NCI-H510A treated with DMSO at 0.1 percent for 48 hours (cell line): ENCODE measurements at places on chromosomes 4 and X.

DNA sequence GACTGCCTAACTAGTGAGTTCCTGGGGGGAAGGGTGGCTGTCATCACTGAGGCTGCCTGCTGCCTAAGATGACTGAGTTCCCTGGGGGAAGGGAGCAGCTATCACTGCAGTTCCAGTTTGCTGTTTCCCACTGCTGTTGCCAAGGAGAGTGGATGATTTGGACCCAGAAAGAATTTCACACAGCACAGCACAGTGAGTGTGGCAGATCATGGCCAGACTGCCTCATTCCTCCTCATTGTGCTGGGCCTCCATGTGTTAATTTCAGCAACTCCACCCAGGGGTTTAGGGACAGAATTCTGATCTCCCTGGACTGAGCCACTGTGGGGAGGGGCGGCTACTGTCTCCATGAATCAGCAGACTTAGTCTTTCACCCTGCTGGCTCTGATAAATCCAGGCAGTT is 125.0 kb downstream of the TEX13C start:
- no peak for DNase-seq

GRCh38 chr4:14100349-14100748 is 472.8 kb upstream of the BOD1L1 start:
- DNase-seq, result no peak

GRCh38 chrX:13009273-13009672 is 34.4 kb downstream of the TMSB4X start:
- DNase-seq, result no peak

GRCh38 chrX:104165894-104166734 is at the start of gene FAM199X:
FAM199X (plus strand) TSS chrX:104166453; CDS start chrX:104166786, 333 bp downstream.
- DNase-seq, result peak; percentile 90

GRCh38 chrX:37745354-37745753 is 34.5 kb upstream of the CYBB start:
- DNase-seq, result peak; percentile 34

DNA sequence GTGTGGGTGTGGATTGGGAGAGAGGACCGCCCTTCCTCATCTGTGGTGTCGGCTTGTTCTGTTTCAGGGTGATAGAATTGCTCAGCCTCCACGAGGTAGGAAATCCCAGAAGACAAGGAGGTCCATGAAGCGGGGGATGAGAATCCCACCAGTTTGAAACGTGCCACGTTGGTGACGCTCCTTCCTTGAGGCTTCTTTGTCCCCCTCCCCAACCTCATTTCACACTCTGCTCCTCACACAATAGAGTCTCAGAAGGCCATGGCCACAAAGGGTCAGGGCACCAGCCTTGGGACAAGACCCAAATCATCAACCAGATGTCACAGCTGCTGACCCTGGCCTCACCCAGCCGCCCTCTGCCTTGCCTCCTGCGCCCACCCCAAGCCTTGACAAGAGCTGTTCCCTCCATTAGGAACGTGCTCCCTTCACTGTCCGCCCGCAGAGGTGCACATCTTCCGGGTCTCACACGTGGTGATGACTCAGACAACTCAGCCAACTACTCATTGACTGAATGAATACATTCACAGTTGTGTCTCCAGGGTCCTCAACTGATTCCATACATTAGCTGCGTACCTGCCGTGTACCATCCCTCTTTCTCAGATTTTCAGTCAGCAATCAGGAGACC is 18.3 kb downstream of the BLOC1S4 start:
- DNase-seq, result no peak

GRCh38 chrX:37677765-37678164 is 7.8 kb upstream of the XK start:
- no peak for DNase-seq

DNA sequence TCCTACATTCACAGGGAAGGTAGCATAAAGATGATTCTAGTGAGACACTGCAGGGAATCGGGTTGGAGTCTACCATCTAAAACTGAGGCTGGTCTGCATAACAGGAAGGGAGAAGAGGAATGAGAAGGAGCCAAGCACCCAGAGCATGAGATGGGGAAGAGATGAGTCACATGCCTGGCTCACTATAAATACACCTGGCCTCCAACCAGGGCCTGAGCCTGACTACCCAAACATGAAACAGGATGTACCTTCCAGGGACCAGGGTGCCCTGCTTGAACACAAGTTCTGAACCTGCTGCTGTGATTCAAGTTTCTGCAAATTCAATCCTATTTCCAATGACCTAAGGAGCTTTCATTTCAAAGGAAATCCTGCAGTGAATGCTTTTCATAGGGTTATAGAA is 24.9 kb downstream of the CD99L2 start:
- peak; percentile 57 for DNase-seq

DNA sequence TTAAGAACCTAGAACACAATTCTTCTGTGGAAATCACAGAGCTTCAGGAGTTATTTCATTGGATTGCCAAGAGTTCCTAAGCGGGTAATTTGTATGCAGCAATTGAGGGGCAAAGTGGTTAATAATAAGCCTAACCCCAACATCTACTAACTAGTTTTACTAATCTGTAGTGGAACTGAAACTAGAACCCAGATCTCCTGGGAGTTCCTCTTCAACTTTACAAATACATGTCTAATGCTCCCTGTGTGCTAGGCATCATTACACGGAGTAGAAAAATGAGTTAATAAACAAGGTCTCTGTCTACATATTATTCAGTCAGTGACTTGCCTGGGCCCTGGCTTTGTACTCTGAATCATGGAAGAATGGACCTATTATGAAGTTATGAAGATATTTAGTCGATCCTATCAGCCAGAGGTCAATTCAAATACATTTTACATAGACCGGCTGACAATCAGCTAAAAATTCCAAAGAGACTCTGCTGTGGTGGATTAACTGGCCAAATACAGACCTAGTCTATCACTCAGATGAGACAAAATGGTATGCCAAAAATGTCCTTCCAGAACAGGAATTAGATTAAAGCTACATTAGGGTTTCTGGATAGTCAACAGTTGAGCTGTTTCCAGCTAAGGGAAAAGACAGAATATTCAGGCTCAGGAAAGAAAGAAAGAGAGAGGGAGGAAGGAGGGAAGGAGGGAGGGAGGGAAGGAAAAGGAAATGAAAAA is 326.0 kb downstream of the FBXW7 start:
- DNase-seq, result no peak

- DNase-seq, result peak; percentile 15
Measured at GRCh38 chr4:165381821-165382373, 3.1 kb downstream of the CPE start.

DNA sequence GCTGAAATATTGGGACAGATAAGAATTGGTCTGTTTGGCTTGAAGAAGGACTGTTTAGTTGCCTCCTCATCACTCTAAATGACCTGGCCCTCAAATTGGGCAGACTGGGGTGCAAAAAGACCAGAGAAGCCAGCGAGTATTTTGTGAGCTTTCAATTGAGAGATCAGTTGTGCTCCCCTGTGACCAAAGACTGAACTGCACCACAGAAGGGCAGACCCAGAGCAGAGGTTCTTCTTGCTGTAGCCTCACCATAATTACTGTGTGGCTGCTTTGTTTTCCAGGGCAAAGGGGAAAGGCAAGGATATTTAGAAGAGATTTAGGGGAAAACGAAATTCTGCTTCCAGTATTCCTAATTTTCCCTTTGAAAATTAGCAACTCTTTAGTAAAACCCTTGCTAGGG is 104.0 kb upstream of the MBNL3 start:
- peak; percentile 73 for DNase-seq

DNA sequence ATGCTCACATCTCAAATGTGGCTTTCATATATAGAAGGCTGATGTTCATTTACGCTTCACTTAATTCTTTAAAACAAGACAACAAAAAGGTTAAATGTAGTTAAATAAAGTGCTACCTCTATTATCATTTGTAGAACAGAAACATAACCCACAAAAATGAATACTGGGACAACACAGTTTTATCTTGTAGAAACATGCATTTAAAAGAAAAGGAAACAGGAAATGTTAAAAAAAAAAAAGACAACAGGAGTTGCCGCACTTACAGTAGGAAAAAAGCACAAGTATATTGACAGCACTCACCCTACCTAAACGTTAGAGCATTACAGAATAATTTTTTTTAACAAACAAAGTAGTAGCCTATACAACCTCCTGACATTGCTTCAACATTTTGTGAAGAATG is 4.8 kb downstream of the THOC2 start:
- DNase-seq, result no peak

GRCh38 chr4:184373886-184374405 is 100.4 kb downstream of the IRF2 start:
- DNase-seq, result no peak

DNA sequence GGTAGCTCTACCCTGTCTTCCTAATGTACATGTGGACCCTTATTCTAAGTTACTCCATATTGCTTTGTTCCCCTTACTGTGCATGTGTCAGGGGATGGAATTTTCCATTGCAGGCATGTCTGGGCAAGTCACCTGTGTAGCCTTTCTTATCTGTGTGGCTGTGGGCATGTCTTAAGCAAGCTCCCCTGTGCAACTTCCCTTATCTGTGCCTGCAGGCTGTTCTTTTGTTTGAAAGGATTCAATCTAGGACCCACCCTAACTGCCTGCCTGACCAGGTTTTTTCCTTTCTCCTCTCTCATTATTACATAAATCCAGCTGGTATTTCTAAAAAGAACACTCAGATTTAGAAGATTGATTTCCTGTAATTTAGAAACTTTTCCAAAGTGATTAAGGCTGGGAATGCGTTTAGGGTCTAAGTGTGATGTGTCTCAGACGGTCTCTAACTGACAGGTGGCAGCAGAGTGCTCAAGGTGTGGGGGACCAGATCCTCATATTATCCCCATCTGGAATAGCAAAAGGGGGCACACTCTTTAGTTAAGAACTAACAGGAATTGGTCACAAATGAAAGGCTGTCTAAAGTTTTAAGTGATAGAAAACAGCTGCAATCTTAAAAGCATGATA is 198.9 kb upstream of the PPP1R2C start:
- no peak for DNase-seq

- DNase-seq, result no peak
Measured at GRCh38 chr4:123587983-123588494, 191.4 kb downstream of the SPRY1 start.

- DNase-seq, result peak; percentile 2
Measured at GRCh38 chrX:4622486-4623167, 909.2 kb upstream of the PRKX start.

- no peak for DNase-seq
Measured at GRCh38 chrX:49160908-49161307, 1.6 kb upstream of the MAGIX start.
